ENCODE measurements at places on chromosomes 2 and 18.

DNA sequence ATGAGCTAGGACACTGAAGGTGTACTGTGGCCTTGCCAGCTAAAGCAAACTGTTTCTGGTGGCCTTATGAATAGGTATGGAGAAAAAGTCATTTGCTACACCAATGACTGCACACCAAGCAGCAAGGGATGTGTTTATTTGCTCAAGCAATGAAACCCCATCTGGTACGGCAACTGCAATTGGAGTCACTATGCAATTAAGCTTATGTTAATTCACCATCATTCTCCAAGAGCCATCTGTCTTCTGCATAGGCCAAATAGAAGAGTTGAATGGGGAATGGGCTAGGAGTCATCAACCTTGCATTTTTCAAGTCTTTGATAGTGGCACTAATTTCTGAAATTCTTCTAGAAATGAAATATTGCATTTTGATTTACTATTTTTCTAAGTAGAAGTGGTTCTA, 372.0 kb downstream of the KCNJ3 start:
- DNase-seq: no peak

DNA sequence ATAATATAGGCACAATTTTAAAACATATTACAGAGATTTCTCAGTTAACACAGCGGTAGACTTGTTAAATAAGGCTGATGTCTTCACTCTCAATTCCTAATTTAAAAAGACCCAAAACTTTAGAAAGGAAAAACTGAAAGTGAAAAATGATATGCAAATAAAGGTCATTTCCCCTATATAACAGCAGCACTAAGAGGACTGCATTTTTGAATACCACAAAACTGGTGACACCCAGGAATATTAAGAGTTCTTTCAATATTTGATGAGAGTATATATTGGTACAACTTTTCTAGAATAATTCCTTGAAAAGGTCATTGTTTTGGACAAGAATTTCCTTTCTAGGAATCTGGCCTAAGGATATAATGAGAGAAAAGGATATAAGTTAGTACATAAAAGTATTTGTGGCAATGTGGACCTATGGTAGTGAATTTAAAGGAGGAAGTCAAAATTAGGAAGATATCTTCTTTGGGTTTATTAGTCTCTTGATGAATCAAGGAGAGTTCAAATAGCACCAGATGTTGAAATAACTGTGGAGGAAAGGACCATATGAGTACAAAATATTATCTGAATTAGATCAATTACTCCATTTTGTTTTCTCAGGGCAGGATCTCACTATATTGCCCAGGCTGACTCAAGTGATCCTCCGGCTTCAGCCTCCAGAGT, 70.3 kb downstream of the TMEM237 start:
- DNase-seq: no peak

GRCh38 chr2:47905386-47906156, 727 bp downstream of the FBXO11 start:
- DNase-seq: peak; percentile 38

GRCh38 chr18:79375441-79376154, 20.1 kb upstream of the NFATC1 start:
- DNase-seq: no peak

DNA sequence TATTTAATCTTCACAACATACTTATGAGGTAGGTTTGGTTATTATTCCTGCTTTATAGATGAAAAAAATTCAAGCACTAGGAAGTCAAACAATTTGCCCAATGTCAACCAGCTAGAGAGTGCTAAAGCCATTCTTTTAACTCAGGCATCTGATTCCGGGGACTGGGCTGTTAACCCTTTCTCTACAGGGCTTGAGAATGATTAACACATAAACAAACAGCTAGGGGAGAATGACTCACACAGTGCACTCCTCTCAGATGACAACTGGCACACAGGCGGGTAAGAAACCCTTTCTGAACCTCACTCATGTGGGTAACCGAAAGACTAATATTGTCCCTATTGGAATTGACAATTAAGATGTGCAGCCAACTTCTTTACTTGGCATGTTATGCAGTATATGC, 86.3 kb upstream of the FSHR start:
- no peak for DNase-seq

DNA sequence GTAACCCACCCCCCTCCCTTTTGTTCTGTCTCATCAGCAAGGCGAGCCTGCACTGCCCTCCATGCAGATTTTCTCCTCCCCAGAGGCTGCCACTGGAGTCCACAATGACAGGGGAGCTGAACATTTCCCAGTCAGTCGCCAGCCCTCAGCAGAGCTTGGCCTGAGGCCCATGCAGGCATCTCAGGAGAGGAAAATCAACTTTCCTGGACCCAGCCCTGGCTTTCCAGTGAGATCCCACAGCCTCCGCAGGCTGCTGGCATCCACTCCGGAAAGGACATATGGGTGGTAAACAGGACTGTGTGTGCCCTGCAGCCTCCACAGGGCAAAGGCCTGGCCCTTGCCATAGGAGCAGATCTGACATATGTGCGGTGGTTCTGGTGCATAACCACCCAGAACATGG, 253.8 kb downstream of the TNS1 start:
- no peak for DNase-seq

GRCh38 chr18:21341141-21341540, 99.1 kb downstream of the GREB1L start:
- no peak for DNase-seq

DNA sequence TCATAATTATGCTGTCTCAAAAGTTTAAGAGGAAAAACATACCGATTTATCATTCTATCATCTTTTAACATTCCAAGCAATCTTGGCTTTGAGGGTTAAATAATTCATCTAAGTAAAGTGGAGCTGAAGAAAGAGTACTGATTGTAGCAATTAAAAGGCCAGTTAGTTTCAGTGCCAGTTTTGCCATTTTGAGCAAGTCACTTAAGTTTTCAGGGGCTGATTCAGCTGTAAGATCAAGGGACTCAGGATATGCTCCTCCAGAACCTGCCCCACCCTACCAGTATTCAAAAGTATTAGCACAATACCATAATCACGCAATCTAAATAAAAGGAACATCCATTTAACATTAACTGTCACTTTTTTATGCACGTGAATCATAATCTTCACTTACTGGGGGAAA, 1.9 kb downstream of the SS18 start:
- DNase-seq: no peak

DNA sequence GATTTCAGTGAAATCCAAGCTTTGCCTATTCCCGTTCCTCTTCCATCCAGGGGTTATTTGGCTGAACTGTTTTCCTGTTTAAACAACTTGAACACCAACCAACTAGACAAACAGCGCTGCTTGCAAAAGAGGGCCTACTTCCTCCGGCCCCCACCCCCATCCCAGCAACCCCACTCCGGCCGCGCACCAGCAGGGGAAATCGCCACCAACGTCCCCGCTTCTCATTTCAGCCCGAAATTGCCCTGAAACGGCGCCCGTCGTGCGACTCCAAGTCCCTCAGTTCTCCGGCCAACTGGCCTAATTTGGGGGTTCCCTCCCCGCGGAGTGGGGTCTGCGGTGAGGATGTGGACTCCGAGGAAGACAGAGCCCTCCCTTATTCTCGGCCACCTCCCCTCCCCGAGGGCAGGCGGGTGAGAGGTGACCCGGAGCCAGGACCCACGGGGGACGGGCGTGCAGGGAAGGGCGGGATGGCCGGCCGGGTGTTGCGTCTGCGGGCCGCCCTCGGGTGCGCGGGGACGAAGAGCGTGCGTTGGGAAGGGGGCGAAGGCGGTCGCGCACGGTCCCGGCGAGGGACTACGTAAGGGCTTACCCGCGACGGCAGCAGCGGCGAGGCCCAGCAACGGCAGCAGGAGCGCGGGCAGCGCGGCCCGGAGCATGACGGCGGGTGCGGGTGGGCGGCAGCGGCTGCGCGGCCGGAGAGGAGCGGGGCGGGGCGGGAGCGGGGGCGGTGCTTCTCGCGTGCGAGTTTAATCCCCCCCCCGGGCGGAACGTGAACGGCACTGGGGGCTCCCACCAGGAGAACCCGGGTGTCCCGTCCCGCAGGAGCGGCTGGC, at the start of gene CD302:
Gene CD302 (minus strand): TSS at position 666 of the 833 bp plus-strand sequence. CDS start 10 bp downstream, at position 656.
- no peak for DNase-seq

- no peak for DNase-seq
Measured at GRCh38 chr18:70366174-70366573, 77.3 kb downstream of the SOCS6 start.

GRCh38 chr2:96914332-96914731, 44.5 kb upstream of the SEMA4C start:
- DNase-seq: no peak

- no peak for DNase-seq
Measured at GRCh38 chr2:151799886-151800292, 28.3 kb downstream of the ARL5A start.

DNA sequence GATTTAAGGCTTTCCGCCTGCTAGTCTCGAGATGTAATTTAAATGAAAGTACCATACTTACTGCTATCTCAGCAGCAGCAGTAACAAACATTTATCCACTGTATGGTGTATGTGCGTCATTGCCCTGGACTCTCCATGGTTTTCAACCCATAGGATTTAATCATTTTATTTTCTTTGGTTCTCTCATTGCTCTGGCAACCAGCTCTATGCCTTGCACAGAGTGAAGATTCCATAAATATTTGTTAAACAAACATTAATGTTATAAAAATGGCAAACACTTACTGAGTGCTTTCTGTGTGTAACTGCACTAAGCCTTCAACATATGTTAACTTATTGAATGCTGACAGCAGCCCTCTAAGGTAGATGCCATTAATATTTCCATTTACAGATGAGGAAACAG, 1.3 kb upstream of the LMAN1 start:
- DNase-seq: no peak

DNA sequence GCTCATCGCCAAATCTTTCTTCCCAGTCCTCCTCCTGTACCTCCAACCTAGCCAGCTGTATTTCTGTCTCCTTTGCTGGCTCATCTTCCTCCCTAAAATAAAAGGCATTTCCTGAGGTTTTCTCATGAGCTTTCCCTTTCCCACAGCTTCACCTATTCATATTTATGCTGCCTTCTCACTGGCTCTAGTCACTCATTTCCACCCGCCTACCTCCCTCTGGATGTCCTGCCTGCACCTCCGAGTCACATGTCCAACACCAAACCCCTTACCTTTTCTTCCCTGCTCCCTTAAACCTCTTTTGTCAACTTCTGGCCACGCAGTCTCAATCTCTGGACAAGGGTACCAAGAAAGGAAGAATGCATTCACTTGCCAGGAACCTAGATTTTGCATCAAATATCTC, 2.8 kb downstream of the EIF2AK3 start:
- no peak for DNase-seq

GRCh38 chr2:105235388-105236059, 6.0 kb upstream of the GPR45 start:
- peak; percentile 37 for DNase-seq

GRCh38 chr2:167504695-167505094, 616.4 kb downstream of the XIRP2 start:
- no peak for DNase-seq

DNA sequence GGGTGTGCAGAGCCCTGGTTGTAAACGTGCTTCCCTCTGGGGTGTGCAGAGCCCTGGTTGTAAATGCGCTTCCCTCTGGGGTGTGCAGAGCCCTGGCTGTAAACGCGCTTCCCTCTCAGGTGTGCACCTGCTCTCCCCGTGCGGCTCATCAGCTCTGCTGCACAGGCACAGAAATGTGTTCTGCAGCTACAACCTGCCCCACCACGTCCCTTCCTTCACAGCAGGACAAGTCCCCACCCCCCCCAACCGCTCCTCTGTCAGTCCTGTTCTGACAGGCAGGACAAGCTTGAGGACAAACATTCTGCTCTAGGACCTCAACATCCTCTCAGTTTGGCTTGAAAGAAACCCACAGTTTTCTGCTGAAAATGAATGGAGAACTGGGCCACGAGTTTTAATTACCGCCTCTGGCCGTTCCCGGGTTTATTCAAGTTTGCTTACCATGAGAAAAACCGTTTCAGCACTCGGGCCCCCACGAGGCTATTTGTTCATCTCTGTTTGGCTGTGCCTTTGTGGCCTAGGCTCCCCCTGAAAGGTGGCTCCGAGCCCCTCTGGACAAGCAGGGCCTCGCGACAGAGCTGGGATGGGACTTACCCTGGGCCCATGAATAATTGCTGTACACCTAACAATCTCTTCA, 81.0 kb upstream of the ASB18 start:
- no peak for DNase-seq

DNA sequence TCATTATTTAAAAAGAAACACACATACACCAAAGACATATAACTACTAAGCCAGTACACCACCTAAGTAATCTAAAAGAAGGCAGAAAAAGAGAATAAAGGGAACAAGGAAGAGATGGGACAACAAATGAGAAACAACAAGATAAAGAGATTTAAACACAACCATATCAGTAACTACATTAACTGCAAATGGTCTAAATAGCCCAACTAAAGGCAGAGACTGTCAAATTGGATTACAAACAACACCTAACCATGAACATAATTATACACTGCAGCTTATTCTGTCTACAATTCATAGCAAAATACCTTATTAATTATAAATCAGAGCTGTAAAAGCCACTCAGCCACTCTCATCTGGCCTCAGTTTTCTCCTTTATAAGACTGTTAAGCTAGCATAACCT, 15.0 kb downstream of the PPP4R1 start:
- no peak for DNase-seq

- DNase-seq: no peak
Measured at GRCh38 chr2:72210470-72210869, 62.8 kb upstream of the CYP26B1 start.

DNA sequence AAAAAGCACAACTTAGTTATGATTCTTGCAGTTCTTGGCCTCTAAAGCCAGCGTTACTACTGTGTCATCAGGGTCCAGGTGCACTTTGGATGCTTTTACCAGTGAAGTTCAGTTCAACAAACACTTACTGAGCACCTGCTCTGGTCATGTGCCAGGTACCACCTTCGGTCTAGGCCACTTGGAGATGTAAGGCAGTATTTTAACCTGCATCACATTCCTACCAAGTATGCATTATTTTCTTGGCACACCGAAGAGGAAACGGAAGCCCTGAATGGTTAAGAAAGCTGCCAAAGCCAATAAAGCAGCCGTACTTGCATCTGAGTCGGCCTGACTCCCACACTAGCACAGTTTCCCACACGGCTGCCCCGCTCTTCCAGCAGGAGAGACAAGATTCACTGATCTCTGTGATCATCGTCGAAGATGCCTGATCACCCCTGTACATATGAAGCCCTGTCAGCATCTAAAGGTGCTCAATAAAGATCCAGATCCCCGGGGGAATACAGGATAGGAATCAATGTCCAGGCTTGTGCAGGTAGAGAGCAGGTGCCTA, 427.1 kb downstream of the EIPR1 start:
- peak; percentile 77 for DNase-seq

DNA sequence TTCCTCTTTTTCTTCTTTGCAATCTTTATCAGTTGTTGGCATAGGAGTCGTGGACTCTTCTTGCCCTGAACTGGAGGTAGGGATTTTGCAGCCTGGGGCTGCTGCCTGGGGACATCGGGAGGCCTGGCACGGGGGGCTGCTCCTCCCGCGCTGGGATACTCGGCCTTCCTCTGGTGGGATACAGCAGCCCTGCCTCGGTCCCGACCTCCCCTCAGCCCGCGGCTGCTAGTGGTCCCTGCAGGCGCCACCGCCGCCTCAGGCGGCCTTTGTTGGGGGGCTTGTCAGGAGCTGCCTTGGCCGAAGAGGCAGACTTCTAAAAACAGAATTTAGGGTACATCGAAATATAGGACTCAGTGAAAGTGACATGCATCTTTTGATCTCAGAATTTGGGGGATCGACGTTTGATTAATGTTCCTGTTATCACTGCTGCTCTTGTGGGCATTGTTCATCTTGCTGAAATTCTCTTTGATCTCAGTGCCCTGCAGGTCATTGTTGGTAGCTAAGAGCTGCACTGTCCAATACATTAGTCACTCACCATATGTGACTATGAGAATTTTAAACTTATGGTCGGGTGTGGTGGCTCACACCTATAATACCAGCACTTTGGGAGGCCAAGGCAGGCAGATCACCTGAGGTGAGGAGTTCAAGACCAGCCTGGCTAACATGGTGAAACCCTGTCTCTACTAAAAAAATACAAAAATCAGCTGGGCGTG, 16.3 kb downstream of the POLR2D start:
- no peak for DNase-seq
